HS-5 (cell line): ENCODE measurements at places on chromosomes 11 and 22.

DNA sequence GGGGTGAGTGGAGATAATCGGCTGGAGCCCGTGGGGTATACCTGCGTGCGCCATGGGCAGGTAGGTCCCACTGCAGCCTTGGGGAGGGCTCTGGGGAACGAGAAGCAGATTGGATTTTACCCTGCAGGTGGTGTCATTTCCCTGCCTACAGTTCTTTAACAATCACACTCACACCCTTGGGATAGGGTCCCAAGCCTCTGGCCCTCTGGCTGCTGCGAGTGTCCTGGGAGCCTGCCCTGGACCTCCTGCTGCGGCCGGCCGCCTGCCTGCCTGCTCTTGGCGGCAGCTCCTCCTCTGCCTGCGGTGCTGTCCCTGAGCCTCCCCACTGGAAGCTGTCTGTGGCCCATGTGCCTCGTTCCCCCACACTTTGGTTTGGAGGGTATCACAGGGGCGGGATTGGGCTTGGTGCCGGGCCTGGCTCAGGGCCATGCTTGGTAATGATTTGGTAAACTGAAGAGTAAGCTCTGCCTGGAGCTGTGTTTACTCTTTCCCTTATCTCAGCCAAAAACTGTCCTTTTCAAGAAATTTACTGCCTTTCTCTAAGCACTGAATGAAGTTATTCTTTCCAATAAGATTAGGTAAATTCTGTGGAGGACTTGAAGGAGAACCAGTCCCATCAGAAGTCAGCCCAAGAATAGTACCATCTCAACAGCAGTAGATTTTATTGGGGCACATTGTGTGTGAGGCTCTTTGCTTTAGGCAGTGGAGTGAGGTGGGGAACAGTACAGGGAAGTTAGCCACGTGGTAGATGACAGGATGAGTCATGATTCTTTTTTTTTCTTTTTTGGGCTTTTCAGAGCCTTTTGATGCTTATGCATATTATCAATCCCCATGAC is 53.7 kb downstream of the TBC1D22A start:
- DNase-seq, result no peak

DNA sequence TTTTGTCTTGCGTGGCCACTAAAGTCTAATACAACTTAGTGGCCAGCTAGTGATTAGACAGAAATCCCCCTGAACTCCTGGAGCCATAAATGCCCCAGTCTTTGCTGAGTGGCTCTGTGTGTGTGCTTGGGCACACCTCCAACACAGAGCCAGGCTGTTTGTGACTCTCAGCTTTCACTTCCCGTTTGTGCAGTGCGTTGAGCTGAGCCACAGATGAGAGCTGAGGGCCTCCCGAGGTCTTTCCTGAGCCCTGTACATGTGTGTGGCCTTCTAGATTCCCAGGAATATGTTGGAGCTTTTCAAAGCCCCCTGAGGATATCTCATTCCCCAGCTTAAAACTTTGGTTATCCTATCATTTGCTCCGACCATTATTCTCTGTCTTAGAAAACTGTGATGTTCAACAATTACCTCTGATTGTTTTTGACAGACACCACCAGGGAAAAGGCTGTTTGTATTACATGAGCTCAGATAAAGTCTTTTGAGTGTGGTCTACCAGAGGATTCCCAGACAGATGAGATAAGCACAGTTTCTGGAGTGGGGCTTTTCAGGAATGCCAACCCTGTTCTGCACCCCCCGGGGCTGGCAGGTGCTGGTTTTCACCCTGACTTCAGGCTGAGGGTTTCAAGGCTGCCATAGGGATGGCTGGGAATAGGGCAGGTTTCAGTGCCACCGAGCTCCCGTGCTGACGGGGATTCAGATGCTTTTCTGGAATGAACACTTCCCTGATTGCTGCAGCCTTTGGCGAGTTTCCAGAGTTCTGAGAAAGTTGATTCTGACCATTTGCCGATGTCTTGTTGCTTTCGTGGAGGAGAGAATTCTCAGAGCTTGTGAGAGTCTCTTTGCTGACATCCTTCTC is 23.8 kb downstream of the IGHMBP2 start:
- no peak for DNase-seq

DNA sequence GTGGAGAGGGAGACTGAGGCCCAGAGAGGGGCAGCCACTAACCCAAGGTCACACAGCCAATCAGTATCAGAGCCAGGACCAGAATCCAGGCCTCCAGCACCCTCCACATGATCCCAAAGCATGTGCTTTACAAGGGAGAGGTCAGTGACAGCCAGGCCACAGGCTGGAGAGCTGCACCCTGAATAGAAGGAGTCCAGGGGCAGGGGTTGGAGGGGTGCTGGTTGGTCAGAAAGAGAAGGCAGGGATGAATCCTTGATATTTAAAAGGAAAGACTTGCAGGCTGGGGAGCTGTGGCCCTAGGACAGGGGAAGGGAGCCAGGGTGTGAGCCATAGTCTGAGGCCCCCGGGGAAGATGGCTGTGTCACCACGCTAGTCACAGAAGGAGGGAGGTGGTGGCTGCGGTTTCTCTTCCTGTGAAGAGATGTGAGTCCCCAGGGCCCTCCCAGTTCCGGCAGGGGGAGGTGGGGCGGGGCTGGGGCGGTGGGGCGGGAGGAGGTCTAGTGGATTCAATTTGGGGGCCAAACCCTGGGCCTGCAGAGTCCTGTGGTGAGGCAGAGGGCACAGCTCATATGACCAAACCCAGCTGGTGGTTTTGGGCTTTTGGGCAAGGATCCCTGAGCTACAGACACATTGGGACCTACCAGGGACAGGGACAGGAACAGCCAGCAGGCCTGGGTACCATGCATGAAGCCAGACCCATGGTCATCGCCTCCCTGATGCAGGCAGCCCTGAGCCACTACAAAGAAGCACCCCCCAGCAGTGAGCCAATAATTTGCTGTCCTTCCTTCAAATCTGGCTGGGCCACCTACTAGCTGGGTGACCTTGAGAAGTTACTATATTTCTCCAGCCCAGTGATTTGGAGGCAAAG is 14.0 kb downstream of the RAC2 start:
- DNase-seq, result no peak

DNA sequence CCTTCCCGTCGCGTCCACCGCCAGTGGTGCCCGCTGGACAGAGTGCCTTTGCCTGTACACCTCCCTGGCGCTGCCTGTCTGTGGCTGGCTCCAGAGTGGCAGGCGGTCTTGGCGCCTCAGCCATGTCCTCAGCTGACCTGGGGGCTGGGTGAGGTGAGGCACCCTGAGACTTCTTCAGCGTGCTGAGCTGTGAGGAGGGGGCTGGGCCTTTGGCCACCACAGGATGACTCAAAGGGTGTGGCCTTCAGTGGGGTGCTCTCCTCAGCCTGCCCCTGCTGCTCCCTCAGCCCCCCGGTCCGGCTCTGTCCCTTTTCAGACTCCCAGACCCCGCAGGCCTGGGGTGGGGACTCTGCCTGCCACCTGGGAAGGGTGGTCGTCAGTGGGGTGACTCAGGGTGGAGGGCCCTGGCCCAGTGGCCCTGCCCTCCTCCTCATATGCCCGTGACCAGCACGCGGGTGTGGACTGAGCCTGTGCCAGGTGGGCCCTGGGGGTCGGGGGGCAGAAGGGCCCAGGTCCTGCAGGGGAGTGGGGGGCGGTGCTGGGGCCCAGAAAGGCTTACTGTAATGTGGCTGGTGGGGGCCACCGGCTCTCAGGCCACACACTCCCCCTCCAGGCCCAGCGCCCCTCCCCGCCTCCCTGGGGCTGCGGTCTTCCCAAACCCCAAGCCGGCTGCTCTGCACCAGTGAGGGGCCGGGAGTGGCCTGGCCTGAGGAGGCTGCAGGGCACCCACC is 15.9 kb downstream of the CRELD2 start:
- no peak for DNase-seq

DNA sequence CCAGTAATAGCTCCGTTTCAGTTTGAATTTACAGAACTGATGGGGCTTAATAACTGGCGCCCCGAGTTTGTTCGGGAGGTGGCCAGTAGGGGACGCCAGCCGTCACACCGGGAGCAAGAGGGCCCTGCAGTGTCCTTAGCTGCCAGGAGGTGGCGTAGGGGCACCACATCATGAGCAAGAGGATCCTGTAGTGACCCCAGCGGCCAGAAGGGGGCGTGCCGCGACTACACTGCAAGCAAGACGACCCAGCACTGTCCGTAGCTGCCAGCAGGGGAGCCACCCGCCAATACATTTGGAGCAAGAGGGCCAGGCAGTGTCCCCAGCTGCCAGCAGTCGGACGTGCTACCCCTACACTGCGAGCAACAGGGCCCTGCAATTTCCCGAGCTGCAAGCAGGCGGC is 663.7 kb upstream of the B3GAT1 start:
- DNase-seq, result no peak

- no peak for DNase-seq
Measured at GRCh38 chr11:69563946-69564775, 76.8 kb upstream of the CCND1 start.

- DNase-seq, result peak; percentile 68
Measured at GRCh38 chr11:66950112-66950535, 8.1 kb downstream of the PC start.

DNA sequence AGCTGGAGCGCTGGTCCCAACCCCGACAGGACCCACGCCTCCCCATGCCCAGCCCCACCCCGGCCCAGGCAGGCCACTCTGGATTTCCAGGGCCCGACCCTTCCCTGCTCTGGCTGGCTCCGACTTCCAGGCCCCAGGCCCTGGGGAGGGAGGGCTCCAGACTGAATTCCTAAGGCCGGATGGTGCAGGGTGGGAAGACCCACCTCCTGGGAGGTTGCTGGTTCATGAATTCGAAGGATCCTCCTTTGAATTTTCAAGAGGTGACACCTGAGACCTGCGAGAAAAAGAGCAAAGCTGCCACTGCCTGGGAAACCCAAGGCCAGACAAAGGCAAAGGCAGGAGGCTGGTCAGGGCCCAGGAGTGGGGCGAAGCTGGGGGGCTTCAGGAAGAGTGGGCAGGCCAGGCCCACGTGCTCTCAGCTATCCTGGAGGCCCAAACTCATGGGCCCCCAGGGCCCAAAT is 47.0 kb upstream of the LINC01488 start:
- no peak for DNase-seq

- no peak for DNase-seq
Measured at GRCh38 chr11:122516686-122517085, 138.8 kb upstream of the UBASH3B start.

GRCh38 chr22:38485783-38486182 is 17.9 kb downstream of the KDELR3 start:
- no peak for DNase-seq

DNA sequence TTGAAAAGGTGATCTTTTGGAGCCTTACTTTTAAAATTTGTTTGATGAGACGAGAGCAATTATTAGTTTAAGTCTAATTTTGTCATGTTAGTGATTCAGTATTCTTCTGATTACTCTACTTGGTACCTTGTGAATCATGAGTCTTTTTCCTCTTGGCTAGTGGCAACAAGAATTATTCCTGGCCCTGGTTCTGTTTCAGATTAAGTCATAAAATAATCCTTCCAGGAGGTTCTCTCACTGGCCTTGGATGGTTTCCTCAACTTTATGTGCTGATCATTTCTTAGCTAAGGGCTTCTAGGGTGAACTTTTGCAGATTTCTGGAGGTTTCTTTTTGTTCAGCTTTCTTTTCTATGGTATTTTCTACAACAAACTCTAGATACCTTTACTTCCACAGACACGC is 741.8 kb upstream of the LUZP2 start:
- no peak for DNase-seq

DNA sequence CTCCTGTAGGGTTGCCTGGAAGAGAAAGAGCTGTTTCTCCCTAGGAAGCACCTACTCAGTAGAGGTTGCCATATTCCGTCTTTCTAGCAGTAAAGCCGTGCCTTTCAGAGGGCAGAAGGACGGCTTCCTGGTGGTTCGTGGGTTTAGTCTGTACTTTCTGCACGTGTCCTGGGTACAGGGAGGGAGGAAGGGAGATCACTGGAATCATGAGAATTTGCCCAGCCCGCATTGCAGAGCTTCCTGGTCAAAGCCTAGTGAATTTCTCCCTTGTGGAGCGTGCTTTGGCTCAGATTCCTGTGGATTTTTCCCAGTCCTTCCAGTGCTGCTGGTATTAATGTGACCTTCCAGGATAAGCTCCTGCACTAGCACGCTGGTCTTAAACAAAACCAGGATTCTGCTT is 44.9 kb downstream of the GRAMD1B start:
- DNase-seq, result no peak

GRCh38 chr11:33687733-33688479 is 12.7 kb downstream of the C11orf91 start:
- DNase-seq, result peak; percentile 52

- DNase-seq, result no peak
Measured at GRCh38 chr11:45147891-45148675, 1.6 kb downstream of the PRDM11 start.

GRCh38 chr22:31143537-31143936 is 3.2 kb upstream of the PLA2G3 start:
- no peak for DNase-seq

- no peak for DNase-seq
Measured at GRCh38 chr11:1946812-1947484, at the start of gene MRPL23. MRPL23 (plus strand) TSS chr11:1947332; CDS start chr11:1947363, 31 bp downstream.

DNA sequence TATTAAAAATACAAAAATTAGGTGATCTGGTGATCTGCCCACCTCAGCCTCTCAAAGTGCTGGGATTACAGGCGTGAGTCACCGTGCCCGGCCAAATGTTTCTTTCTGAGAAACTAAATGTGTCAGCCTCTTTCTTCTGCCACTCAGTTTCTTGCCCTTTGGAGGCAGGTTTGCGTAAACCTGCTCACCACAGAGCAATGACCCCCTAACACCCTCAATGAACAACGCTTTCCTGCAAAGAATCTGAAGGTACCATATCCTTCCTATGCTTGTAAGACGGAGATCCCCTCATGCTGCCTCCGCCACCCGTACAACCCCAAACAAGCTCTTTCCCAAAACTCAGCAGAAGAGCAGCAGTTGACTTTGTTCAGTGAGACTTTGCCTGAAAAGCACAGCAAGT is 38.7 kb upstream of the TTLL12 start:
- DNase-seq, result no peak

DNA sequence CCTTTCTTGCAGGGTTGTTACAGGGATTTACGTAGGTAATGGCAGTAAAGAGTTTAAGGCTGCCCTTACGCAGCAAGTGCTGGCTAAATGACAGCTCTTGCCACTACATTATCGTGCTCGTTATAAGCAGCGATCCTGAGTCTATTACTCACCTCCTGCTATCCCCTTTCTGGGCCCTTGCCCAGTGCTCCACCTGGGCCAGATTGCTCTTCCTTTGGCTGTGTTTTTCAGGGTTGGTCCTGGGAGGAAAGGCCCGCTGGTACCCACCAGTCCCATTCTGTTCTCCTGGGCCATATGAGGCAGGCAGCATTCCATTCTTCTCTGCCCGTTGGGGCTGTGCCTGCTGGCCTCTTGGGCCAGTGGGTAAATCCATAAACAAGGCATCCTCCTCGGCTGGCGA is 87.5 kb downstream of the C11orf58 start:
- DNase-seq, result no peak

DNA sequence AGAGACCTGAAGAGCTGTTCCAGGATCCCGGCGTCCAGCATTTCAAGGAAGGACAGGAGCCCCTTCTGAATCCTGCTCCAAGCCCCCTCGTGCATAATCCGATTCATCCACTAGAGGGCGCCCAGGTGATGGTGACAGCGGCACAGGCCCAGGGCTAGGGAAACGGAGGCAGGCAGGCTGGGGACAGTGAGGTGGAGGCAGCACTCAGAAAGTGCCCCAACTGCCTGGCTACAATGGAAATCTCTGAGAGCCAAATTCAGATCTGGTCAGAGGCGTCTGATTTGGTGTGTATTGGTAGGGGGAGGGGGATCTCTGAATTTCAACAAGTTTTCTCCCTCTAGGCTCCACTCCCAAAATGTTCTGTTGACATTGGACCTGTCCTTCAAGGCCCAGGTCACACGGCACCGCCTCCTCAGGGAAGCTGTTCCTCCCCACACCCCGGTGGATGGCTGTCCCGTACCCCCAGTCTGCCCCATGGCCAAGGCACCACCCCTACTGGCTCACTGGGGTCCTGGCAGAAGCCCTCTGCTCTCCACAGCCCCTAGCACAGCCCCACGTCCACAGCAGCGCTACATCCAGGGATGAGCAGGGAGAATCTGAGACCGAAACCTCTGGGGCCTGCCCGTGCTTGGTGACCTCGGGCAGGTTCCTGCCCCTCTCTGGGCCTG is 142.9 kb downstream of the CRYBB2 start:
- DNase-seq, result peak; percentile 2
